Cardiac muscle cell (in vitro differentiated cells and primary cell): ENCODE measurements at places on chromosomes 1 and 21.

DNA sequence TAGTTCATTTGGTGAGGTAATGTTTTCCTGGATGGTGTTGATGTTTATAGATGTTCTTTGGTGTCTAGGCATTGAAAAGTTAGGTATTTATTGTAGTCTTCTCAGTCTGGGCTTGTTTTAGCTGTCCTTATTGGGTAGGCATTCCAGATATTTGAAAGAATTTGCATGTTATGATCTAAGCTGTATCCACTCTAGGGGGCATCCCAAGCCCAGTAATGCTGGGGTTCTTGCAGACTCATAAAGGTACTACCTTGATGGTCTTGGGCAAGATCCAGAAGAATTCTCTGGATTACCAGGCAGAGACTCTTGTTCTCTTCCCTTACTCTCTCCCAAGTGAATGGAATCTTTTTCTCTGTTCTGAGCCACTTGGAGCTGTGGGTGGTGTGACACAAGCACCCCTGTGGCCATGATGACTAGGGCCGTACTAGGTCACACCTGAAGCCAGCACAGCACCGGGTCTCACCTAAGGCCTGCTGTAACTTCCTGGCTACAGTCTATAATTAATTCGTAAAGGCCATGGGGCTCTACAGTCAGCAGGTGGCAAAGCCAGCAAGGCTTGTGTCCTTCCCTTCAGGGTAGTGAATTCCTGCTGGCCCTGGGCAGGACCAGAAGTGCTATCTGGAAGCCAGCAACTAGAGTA is 74.8 kb upstream of the PDE4B start:
- H3K27ac ChIP-seq = no peak overlapping the region
- no peaks in the 10 kb centered on the region for H3K36me3 ChIP-seq
- no peak overlapping the region for H3K4me3 ChIP-seq
- no peaks in the 10 kb centered on the region for H3K27me3 ChIP-seq

- no peak overlapping the region for H3K27ac ChIP-seq
- H3K4me3 ChIP-seq = no peak overlapping the region
- no peak for DNase-seq
- H3K4me1 ChIP-seq = no peaks in the 10 kb centered on the region
- no peaks in the 10 kb centered on the region for H3K36me3 ChIP-seq
- no peaks in the 10 kb centered on the region for H3K27me3 ChIP-seq
Measured at GRCh38 chr1:230031131-230031530, 35.9 kb upstream of the GALNT2 start.

DNA sequence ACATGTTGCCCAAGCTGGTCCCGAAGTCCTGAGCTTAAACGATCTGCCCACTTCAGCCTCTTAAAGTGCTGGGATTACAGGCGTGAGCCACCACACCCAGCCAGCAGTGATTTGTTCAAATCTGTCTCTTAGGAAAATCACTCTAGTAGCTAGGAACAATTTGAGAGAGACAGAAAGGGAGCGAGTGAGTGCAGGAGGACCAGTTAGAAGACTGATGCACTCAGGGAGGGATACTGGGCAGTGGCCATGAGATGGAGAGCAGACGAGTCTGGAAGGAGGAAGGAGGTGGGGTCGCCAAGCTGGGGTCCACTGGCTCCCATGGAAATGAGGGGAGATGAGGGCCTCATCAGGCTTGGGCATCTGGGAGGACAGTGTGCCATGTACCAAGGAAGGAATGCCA is 23.6 kb upstream of the SSBP3 start:
- DNase-seq = no peak
- no peaks in the 10 kb centered on the region for H3K36me3 ChIP-seq
- H3K27ac ChIP-seq = no peak overlapping the region

- H3K27me3 ChIP-seq = no peaks in the 10 kb centered on the region
- H3K27ac ChIP-seq = no peak overlapping the region
- H3K4me1 ChIP-seq = no peaks in the 10 kb centered on the region
- H3K36me3 ChIP-seq = no peaks in the 10 kb centered on the region
- DNase-seq = no peak
- H3K4me3 ChIP-seq = no peak overlapping the region
Measured at GRCh38 chr1:243701872-243702271, 148.2 kb downstream of the AKT3 start.

DNA sequence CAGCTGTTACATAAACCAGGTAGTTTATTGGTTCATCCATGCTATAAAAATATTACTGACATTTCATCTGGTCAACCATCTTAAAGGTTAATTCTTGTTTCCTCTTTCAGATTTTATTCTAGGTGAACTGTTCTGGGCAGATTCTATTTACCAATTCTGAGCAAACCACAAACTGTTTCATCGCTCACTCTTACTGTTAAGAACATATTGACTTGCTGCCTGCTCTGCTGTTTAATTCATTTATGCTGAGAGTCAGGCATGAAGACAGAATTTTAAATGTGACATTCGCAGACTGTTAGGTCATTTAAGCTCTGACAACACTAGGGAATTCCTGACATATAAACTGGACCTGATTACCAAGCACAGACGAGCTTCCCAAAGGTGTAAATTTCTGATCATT is 98.3 kb downstream of the PIGK start:
- no peaks in the 10 kb centered on the region for H3K36me3 ChIP-seq
- no peak overlapping the region for H3K27ac ChIP-seq
- no peaks in the 10 kb centered on the region for H3K4me1 ChIP-seq
- H3K27me3 ChIP-seq = no peaks in the 10 kb centered on the region
- DNase-seq = no peak

DNA sequence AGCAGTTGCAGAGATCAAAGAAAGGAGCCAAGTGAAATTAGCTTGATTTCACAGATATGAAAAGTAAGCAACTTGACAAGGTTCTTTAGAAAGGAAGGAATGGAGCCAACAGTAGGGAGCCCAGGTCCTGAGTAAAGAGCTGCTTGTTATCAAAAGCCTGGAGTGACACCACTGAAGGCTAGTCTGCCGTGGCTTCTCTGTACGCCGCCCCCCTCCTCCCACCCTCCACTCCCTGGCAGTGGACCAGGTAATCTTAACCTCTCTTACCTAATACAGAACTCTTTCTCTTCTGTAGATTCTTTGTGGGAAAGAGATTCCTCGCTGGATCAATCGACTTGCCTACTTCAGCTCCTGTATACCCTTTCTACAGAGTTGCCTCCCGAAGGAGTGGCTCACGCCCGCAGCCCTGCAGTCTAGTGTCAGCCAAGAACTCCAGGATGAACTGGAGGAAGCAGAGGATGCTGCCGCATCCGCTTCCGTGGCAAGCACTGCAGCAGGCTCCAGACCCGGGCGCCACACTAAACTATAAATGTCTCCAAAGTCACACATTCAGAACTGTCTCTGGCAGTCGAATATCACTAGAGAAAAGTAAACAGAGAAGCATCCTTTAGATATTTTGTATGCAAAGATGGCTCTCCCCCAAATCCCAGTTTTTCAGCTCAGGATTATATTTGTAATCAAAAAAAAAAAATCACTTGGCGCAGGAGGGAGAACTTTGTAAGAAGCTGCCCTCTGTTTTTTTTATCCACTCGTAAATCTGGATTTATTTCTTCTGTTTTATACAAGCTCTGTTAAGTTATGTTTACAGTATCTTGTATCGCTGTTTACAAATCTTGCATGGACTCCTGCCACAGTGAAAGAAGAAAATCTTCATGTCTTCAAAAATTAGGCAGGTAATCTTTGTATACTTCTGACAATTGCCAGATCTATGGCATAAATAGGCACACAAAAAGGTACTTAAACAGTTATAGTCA is 52.6 kb downstream of the DESI2 start:
- peaks cover 8% of the 10 kb centered on the region for H3K36me3 ChIP-seq
- no peak for DNase-seq

DNA sequence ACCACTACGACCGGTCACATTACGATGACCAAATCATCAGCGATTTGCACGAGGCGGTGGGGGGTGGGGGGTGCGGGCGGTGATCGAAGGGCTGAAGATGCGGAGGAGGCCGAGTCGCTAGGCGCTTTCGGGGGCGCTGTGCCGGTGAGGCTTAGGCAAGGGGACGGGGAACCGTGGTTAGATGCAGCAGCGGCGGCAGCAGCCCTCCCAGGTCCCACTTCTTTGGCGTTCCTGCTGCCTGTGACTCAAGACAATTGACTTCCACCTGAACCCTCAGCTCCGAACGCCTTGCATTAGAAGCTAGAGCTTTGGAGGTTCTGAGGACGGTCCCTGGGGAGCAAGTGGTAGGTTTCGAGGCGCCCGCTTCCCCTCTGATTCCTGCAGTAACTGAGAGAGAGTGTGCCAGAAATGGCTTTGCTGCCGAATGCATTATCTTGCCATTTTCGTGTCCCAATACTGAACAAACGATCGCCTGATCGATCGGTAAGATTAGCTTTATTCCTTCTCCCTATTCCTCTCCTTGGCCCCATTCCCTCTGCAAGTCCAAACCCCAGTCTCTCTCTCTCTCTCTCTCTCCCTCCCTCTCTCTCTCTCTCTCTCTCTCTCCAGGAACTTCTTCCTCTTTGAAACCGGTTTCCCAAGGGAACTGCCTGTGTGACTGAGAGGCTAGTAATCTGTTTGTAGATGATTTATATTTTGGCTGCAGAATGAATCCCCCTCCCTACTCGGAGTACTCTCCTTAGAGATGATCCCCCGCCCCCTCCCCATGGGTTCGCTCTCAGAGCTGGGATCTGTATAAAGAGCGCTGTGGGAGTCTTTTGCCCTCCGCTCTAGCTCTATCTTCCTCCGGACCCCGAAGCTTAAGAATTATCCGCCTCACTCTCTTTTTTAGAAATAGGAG is 735 bp upstream of the BRINP3 start:
- peaks cover 68% of the 10 kb centered on the region for H3K27me3 ChIP-seq
- H3K4me3 ChIP-seq = peak overlapping the region; percentile 38
- peak; percentile 51 for DNase-seq
- no peak overlapping the region for H3K27ac ChIP-seq

GRCh38 chr1:33725037-33725436 is 138.8 kb upstream of the HMGB4 start:
- no peak for DNase-seq
- no peaks in the 10 kb centered on the region for H3K27me3 ChIP-seq
- no peak overlapping the region for H3K27ac ChIP-seq
- no peaks in the 10 kb centered on the region for H3K36me3 ChIP-seq

- H3K27me3 ChIP-seq = peaks cover 24% of the 10 kb centered on the region
- no peak overlapping the region for H3K27ac ChIP-seq
- DNase-seq = no peak
- H3K4me1 ChIP-seq = no peaks in the 10 kb centered on the region
- H3K36me3 ChIP-seq = no peaks in the 10 kb centered on the region
Measured at GRCh38 chr1:34870395-34870794, 10.8 kb upstream of the SMIM12 start.

GRCh38 chr1:207430602-207431001 is 23.5 kb upstream of the CR2 start:
- H3K27me3 ChIP-seq = peaks cover 1% of the 10 kb centered on the region
- no peaks in the 10 kb centered on the region for H3K4me1 ChIP-seq
- no peak for DNase-seq
- no peaks in the 10 kb centered on the region for H3K36me3 ChIP-seq
- H3K27ac ChIP-seq = no peak overlapping the region

GRCh38 chr1:111751906-111752575 is 3.7 kb upstream of the DDX20 start:
- peaks cover 2% of the 10 kb centered on the region for H3K36me3 ChIP-seq
- H3K27ac ChIP-seq = peak overlapping the region; percentile 100
- no peak for DNase-seq
- H3K4me3 ChIP-seq = no peak overlapping the region
- peaks cover 39% of the 10 kb centered on the region for H3K4me1 ChIP-seq

- H3K4me1 ChIP-seq = no peaks in the 10 kb centered on the region
- DNase-seq = no peak
- H3K27ac ChIP-seq = no peak overlapping the region
- no peaks in the 10 kb centered on the region for H3K27me3 ChIP-seq
Measured at GRCh38 chr1:96388421-96389310, 332.9 kb upstream of the PTBP2 start.

- H3K27ac ChIP-seq = no peak overlapping the region
- no peaks in the 10 kb centered on the region for H3K36me3 ChIP-seq
- no peaks in the 10 kb centered on the region for H3K27me3 ChIP-seq
- DNase-seq = no peak
Measured at GRCh38 chr1:29504196-29504595, 267.9 kb downstream of the PTPRU start.
